ENCODE measurements at places on chromosomes 7 and 10. TPM values are rescaled to one million over a fixed set of nuclear protein-coding genes. Genes with fewer than 3 reads are reported as not detected.

The ASZ1 gene
- not detected for total RNA-seq

The GRID2IP gene
- not detected for total RNA-seq

The PON3 gene
- not detected for total RNA-seq

The SPDYE11 gene
- not detected for total RNA-seq

The PBLD gene
- total RNA-seq: 4.5 TPM

The PRSS37 gene
- total RNA-seq: not detected

The NEURL1 gene
- total RNA-seq: 1.3 TPM

The MYH16 gene
- total RNA-seq: 0.89 TPM

The ACTR3C gene
- 4.0 TPM for total RNA-seq

The INHBA gene
- 76.1 TPM for total RNA-seq

The IQUB gene
- total RNA-seq: 0.21 TPM

The LRMDA gene
- total RNA-seq: 24.3 TPM

The RBM20 gene
- total RNA-seq: 3.3 TPM

The ZNRF2 gene
- 11.2 TPM for total RNA-seq

The LMBR1 gene
- total RNA-seq: 48.7 TPM
